ENCODE measurements at places on chromosomes 3 and 15. TPM values are rescaled to one million over a fixed set of nuclear protein-coding genes. Genes with fewer than 3 reads are reported as not detected.

Gene ZMAT3
- 28.8 TPM for total RNA-seq

Gene NR2E3
- total RNA-seq, result 0.72 TPM

Gene PLCH1
- total RNA-seq, result 20.6 TPM

Gene TMPRSS7
- total RNA-seq, result 0.69 TPM

Gene VIPR1
- 1.4 TPM for total RNA-seq

Gene SH2D7
- total RNA-seq, result not detected

Gene GP5
- total RNA-seq, result 0.69 TPM

Gene GABPB1
- 42.5 TPM for total RNA-seq

Gene IL17RC
- total RNA-seq, result 16.7 TPM

Gene ZPLD1
- total RNA-seq, result 0.11 TPM

Gene LDHAL6B
- total RNA-seq, result not detected

Gene VEPH1
- total RNA-seq, result 6.2 TPM

Gene MST1R
- 0.79 TPM for total RNA-seq

Data from spinal cord (tissue), 10 donors.